ENCODE measurements at places on chromosomes 5 and 9.

DNA sequence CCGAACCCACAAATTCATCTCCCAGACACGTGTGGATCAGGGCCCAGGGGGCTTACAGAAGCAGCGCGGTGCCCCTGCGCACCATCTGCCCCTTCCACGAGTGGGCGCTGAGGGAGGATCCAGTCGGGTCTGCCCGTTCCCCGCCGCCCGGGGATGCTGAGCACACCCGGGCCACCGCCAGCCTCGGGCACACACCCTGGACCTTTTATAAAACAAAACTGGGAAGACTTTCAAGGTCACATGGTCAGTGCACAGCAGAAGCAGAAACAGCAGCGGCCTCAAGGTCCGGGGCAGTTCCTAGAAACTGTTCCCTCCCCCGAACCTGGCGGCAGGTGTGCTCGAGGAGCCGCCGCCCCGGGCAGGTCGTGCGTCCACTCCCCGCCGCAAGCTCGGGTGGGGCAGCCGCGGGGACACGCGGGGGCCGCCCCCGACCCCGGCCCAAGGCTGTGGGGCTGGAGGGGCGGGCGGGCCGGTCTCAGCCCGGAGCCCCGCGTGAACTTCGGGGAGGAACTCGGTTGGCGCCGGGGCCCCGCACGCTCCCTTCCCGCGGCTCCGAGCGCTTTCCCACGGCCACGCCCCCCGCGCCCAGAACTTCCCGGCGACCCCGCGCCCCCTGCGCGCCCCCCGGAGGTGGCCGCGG lies 633 bp upstream of the PPP1R26 start:
- DNase-seq = no peak

DNA sequence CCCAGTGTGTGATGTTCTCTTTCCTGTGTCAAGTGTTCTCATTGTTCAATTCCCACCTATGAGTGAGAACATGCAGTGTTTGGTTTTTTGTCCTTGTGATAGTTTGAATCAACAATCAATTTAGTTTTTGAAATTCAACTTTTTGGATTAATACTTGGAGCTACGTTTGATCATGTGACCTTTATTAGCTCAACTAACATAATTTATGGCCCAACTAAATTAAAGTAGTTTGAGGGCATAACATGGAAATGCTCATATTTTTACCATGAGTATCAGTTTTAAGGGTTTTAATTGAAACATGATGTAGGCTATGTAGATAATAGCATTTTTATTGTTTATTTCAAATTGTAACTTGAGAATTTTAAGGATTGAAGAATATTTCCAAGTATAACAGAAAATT lies 168.0 kb downstream of the CCDC171 start:
- DNase-seq = no peak

DNA sequence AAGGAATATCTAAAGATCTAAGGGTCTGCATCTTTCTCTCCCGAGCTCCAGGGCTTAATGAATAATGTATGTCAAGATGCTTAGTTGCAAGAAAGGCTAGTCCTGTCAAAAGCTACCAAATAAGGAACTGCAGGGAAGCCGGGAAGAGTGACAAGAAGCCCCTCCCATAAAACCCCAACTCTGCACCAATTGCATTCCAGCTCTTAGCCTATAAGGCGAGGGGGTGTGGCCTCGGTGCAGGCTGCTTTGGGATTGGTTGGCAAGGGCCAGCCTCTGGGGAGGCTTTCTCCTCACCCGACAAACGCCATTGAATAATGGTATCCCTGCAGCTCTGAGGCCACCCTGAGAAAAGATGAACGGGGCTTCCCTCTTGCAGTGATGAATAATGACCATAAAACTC lies 416.9 kb downstream of the RAB3C start:
- no peak for DNase-seq

- no peak for DNase-seq
Observed at GRCh38 chr9:121246821-121247561, 21.0 kb upstream of the GSN start.

DNA sequence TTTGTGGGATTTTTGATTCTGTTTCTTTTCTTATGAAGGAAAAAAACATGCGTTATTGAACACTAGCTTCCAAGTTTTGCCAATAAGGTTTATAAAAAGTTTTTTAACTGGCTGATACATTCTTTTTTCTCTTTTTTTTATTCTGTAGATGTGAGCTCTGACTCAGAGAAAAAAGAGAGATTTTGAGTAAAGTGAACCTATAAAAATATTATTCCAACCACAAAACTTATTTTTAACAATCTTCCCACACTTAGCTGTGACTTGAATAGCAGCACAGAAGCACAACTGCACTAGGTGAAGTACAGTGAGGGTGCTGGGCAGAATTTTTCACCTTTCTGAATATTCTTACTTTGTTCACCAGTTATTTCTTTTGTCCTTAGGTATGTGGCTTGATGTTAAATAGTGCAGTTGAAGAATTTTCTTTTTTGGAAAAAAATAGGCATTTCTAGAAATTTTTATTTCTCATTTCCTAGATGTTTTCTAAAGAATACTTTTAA lies 41.6 kb downstream of the CHSY3 start:
- DNase-seq = no peak

GRCh38 chr5:146474065-146474464 lies 26.9 kb downstream of the TCERG1 start:
- DNase-seq = no peak

DNA sequence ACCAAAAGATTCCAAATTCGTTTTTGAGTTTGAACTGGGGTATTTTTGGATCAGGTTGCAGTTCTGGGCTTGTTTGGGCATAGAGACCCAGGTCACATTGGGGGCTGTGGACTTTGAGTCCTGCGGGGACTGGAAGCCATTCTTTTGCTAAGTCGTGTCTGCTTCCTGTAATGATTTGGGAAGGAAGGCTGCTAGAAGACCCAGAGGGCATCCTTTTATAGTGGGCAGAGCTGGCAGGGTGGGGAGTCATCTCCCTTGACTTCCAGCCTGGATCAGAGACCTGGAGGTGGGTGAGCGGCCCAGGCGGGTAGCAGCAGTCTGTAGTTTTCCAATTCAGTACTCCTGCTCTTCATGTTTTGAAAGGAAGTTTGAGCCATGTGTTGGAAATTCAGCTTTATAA lies 11.3 kb downstream of the ZNF618 start:
- DNase-seq = no peak

GRCh38 chr5:166582416-166582815 lies 1709.0 kb upstream of the WWC1 start:
- no peak for DNase-seq

- DNase-seq = no peak
Observed at GRCh38 chr9:15714746-15715145, 161.9 kb downstream of the CCDC171 start.

- DNase-seq = no peak
Observed at GRCh38 chr9:107175816-107176435, 107.2 kb upstream of the RAD23B start.

DNA sequence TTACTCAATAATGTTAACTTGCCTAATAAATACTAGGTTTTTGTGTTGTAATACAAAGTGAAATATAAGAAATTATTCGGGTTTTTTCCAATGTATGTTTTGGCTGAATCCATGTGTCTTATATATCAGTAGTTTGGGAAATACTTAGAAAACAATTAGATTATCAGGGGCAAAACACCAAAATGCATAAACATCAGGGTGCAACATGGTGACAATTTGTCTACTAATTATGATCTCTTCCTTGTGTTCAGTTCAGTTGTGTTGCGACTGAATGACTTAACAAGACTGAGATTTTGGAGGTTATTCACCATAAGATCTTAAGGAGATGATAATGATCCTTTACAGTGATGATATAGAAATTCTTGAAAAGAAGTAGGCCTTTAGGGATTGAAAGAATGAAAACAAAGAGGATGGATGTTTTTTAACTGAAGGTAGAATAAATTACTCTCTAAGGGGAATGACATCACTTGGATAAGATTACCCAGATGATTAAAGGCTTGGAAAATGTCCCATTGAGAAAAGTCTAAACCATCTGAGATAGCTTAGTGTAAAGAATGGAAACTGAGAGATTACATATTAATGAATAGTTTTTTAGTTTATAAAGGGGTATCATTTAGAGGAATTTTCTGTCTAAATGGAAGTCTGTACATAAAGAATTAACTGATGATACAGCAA lies 415.8 kb downstream of the SPATA31D1 start:
- no peak for DNase-seq

DNA sequence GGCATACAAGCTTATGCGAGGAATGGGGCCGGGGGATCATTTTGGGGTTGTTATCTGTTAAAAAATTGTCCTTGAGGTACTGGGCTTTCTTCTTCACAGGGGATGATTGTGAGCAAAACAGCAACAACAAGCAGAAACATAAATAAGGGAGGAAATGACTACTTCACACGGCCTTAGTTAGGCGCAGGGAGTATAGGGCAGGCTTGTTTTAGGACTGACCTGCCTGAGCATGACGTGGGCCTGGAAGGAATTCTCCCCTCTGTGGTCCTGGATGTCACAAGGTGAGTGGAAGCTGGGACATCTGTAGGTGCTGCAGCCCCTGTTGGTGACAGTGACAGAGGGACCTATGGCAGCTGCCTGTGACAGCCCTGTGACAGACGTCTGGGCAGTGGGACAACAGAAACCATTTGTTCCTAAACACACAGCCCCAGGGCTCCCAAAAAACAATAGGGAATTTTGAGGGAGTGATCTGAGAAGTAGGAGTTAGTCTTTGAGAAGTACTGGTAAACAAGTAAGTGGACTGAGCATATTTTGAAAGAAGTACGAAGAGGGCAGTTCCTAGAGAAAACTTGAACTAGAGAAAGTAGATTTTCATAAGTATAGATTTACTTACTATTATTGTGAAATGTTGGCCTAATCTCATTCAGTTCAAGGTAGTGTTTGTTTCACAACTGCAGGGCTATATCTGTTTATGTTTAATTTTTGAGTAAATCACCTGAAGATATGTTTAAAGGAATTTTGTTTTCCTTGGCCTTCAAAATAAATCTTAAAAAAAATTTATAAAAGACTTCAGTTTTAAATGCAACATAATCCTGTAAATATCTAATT lies 113.1 kb downstream of the KDM4C start:
- no peak for DNase-seq
